ENCODE measurements at places on chromosomes 16 and 17.

- DNase-seq, result no peak
Measured at GRCh38 chr16:65196420-65197075, 74.7 kb upstream of the CDH11 start.

GRCh38 chr17:55117164-55117563 lies 147.6 kb upstream of the HLF start:
- no peak for DNase-seq

GRCh38 chr16:85291302-85292148 lies 179.3 kb upstream of the CIBAR2 start:
- DNase-seq, result no peak

- DNase-seq, result no peak
Measured at GRCh38 chr16:57305159-57305811, 20.8 kb upstream of the PLLP start.

GRCh38 chr16:23807028-23807427 lies 28.8 kb upstream of the PRKCB start:
- DNase-seq, result no peak

DNA sequence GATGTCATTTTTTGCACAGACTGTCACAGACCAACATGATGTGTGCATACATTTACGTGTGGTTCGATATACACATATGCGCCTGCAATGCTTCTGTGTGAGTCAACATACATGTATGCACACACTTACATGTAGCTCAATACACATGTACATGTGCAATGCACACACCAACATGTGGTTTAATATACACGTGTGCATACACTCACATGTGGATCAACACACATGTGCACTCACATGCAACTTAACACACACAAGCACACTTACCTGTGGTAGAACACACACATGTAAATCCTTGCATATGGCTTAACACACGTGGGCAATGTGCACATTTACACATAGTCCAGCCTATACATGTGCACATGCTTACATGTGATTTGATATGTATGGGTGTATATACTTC lies 97.5 kb downstream of the CYLD start:
- DNase-seq, result no peak

GRCh38 chr17:80379348-80379747 lies 35.6 kb upstream of the ENDOV start:
- DNase-seq, result no peak

DNA sequence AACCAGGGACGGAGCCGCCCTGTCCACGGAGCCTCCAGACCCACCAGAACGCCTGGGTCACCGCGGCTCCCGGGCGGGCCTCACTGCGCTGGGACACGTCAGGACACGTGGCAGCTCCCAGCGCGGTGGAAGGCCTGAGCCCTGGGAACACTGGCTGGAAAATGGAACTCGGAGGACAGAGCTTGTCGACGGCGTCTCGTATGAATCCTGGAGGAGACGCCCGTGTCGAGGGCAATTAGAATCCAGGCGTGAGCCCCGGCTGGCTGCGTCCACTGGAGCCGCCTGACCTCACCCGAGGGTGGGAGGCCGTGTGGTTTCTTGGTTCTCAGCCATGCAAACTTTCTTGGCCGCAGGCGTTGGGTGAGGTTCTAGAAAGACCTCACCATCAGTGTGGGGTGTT lies 173.9 kb downstream of the LAT start:
- no peak for DNase-seq

DNA sequence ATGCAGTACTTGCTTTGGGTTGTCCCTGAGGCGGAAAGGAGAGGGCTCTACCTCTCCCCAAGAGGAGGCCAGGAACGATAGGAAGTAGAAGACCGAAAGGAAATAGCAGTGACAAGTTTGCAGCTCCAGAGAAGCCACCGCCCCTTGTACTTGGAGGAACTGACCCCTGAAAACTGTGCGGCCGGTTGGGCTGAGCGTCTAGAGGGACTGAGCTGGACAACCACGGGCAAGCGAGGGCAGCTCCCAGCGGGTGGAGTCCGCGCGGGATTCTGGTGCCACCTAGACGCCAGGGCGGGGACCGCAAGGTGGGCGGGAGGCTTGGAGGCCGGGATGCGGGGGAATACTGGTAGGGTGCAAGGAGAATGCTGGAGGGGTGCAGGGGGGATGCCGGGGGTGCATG lies 1.3 kb upstream of the SLC6A4 start:
- no peak for DNase-seq
